Mucosa of gallbladder (tissue), 1 donor: ENCODE measurements at places on chromosomes 2 and 18. TPM values are rescaled to one million over a fixed set of nuclear protein-coding genes. Genes with fewer than 3 reads are reported as not detected.
A peak's percentile ranks its signal among the peaks of the same experiment; 100 is the strongest.

DNA sequence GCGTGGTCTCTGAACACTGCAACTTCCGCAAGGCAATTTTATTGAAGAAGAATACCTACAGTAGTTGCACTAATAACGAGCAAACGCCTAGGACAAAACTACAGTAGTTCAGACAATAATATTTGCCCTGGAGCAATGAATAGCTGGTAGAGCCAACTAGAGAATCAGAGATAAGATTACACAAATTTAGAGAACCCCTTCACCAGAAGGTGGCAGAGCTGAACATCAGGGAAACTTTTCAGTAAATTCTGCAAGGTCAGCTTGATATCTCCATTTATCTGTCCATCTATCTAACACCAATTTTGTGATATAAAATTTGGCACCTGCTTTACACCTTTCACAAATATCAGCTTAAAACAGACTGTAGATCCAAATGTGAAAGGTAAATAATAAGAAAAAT lies 43.8 kb downstream of the CDH19 start:
- DNase-seq, result peak; percentile 26

DNA sequence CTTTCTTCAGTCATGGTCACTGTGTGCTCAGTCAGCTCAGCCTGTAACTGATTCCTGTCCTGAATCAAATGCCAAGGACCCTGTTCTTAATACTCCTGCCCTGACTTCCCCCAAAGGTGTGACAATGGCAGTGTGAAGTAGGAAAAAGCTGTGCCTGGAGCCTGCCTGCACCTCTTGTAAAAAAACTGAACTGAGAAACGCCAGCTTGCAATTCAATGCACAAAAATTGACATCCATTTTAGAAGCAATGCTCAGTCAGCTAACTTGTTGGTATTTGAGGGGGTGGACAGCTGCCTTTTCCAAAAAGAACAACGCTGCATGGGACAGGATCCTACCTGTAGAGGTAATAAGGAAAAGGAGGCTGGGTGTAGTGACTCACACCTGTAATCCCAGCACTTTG lies 66.3 kb upstream of the TMEM247 start:
- no peak for DNase-seq

DNA sequence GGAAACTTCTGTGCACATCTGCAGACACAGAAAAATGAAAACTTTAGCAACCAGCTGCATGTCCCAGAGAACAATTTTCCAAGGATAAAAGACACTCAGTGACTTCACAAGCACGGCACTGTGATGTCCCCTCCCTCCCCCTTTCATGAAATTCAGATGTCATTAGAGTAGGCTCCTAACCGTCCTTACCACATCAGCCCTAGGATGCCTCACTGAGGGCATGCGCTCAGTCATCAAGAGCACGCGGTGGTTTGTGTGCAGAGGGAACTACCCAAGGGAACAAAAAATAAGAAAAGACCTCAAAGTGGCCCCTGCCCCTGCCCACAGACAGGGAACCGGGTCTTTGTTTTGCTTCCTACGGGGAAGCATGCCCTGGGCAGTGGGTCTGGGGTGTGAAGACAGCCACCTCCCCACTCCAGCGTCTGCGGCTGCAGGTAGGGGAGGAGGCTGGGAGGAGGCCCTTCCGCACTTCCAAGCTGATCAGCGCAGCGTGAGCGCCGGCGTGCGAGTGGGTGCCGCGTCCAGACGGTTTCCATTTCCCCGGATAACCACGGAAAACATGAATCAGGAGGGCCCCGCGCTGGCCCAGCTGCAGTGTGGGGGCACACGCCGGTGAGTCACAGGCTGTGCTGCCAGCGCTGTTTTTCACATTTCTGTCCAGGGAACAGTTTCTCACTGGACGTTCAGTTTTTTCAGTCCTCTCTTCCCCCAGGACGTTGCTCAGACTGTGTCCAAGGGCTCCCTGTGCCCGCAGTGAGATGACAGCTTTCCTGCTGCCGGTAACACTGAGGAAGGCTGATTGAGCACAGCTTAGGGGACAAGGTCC lies 70.6 kb downstream of the COPS8 start:
- no peak for DNase-seq

DNA sequence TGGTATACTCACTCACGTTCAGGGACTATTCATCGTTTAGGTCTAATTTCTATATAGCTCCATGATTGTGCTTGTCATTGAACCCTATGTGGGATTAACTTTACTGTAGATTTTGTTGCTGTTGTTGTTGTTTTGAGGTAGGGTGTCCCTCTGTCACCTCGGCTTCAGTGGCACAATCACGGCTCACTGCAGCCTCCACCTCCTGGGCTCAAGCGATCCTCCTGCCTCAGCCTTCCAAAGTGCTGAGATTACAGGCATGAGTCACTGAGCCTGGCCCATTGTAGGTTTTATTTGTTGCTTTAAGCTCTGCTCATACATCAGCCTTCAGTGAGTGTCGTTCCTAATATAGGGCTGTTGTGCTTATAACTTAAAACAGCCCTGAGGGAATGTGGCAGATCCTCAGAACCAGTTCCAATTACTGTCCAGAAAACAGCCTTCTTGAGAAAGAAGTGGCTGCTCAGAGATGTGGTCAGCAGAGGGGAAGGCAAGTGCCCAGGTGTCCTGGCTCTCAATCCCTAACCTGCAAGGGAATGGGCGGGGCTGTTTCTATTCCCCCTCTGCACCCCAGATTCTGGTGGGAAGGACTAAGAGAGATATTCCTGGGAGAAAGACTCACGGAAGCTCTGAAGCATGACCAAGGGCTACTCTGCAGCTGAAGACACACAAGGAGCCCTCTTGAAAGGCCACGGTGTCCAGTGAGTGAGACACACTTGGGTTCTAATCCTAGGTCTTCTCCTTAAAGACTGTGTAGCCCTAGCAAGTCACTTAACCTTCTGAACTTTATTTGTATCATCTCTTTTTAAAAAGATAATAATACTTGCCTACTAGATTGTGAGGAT lies 79.6 kb upstream of the LCLAT1 start:
- DNase-seq, result no peak

- DNase-seq, result peak; percentile 54
These were observed 246.1 kb downstream of the BCL2 start for GRCh38 chr18:63073481-63073880.

DNA sequence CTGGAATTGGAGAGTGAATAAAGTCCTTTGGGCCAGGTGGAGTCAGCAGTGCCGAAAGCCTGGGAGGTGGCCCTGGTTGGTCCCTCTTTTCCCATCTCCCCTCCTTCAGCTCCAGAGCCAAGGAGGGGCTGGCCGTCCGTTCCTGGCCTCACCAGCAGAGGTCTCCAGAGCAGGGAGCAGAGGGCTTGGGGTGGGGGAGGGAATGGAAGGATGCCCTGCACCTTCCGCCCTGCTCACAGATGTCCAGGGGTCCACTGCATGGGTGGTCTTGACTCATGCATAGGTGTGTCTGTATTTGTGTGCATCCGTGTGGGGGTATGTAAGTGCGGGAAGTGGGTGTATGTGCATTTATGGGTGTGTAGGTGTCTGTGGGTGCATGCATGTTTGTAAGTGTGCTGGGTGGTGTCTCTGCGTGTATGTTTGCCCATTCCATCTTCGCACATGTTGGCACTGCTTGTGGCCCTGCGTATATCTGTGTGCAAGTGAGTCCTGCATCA lies 201.8 kb downstream of the ZFP36L2 start:
- peak; percentile 53 for DNase-seq

- DNase-seq, result no peak
These were observed 68.3 kb downstream of the NDUFA10 start for GRCh38 chr2:239956818-239957261.

DNA sequence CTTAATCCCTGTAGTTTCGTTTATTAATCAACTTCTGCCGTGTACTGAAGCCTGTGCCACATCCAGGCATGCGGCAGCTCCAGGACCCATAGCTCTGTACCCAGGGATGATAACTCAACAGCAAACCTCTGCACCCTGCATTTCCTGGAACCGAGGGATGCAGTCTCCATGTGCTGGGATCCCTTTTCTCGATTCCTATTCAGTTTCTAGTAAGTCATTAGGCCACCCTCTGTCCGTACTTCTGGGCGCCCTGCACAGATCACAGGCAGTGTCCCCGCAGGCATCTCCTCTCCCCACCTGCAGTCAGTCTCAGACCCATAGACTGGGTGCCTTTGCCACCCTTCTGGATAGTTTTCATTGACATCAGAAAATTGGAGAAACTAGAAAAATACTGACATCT lies 18.8 kb downstream of the TMEM18 start:
- no peak for DNase-seq

GRCh38 chr2:235534678-235535422 lies 41.0 kb downstream of the AGAP1 start:
- no peak for DNase-seq

GRCh38 chr2:123532994-123533393 lies 492.1 kb upstream of the CNTNAP5 start:
- DNase-seq, result no peak

GRCh38 chr2:64888591-64889309 lies 100.4 kb upstream of the SLC1A4 start:
- no peak for DNase-seq

DNA sequence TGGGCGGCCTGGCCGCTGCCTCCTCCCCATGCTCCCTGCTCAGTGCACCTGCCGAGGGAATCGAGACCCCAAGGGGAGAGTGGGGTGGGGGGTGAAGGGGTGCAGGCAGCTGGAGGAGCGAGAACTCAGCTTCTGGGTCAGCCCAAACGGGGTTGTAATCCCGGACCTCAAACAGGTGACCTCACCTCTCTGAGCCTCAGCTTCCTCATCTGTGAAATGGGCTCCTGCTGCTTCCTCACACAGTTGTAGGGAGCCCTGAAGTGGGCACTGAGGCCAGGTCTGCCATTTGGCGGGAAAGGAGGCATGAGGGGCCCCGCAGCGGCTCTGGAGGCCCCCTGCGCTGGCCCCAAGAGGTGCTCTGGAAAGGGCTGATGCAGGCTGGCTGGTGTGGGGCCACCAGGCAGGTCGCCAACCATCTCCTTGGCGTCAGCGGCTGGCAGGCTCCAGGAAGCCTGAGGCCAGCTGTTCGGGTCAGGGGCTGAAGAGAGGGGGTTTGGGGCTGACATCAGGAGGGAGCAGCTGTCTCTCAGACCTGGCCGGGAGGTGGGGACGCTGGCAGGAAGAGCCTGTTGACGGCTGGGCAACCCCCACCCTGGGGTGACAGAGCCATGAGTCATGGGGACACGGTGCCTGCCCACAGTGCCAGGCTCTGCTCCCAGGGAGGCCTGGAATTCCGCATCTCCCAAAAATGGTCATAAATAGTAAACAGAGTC lies 4.9 kb downstream of the KLHL30 start:
- no peak for DNase-seq

TP53I3 gene
- total RNA-seq, result 35.2 TPM

GREB1 gene
- total RNA-seq, result 12.5 TPM

TRABD2A gene
- total RNA-seq, result 0.52 TPM

NEB gene
- 140 TPM for total RNA-seq

CD8B gene
- total RNA-seq, result 4.1 TPM

FOXI3 gene
- not detected for total RNA-seq

D2HGDH gene
- 71.5 TPM for total RNA-seq

ADAM17 gene
- total RNA-seq, result 22.3 TPM

PRKAG3 gene
- not detected for total RNA-seq

TMEM169 gene
- total RNA-seq, result 7.3 TPM

FOXD4L1 gene
- 0.17 TPM for total RNA-seq

ST6GAL2 gene
- 28.3 TPM for total RNA-seq

GNLY gene
- 0.95 TPM for total RNA-seq

CRYGC gene
- not detected for total RNA-seq

DYNAP gene
- not detected for total RNA-seq
